Natural killer cell treated with Interleukin-12 subunit alpha and Interleukin-12 subunit beta and Interleukin-15 and Interleukin-18, amount 100 ng/mL, for 72 hours (primary cell): ENCODE measurements at places on chromosomes 5 and 9. TPM values are rescaled to one million over a fixed set of nuclear protein-coding genes. Genes with fewer than 3 reads are reported as not detected.

The SLC34A3 gene
- not detected for total RNA-seq

The SPINK6 gene
- not detected for total RNA-seq

The ADCY2 gene
- total RNA-seq = not detected

The ADGRV1 gene
- not detected for total RNA-seq

The STKLD1 gene
- not detected for total RNA-seq

The LPAR1 gene
- not detected for total RNA-seq

The RLN2 gene
- not detected for total RNA-seq

The SLC22A4 gene
- total RNA-seq = 2.5 TPM

The DBH gene
- total RNA-seq = not detected

The MSMP gene
- not detected for total RNA-seq

The CEL gene
- total RNA-seq = 0.95 TPM

The PCDHGA2 gene
- total RNA-seq = not detected

The C9orf152 gene
- total RNA-seq = not detected

The CDO1 gene
- total RNA-seq = not detected

The CHMP5 gene
- total RNA-seq = 40.8 TPM

The FOXD4 gene
- total RNA-seq = 0.21 TPM

The UNC13B gene
- total RNA-seq = 1.1 TPM

The GRIN3A gene
- total RNA-seq = not detected

The HRH2 gene
- total RNA-seq = 3.2 TPM

The GPR21 gene
- total RNA-seq = 3.0 TPM

The PCDHB4 gene
- total RNA-seq = not detected

The HAVCR2 gene
- total RNA-seq = 378 TPM

The PARP8 gene
- 62.5 TPM for total RNA-seq

The LURAP1L gene
- not detected for total RNA-seq

The CDX1 gene
- not detected for total RNA-seq

The PCDHB13 gene
- total RNA-seq = not detected

The NPR3 gene
- total RNA-seq = 0.10 TPM

The FOXD4L3 gene
- not detected for total RNA-seq

The ARL14EPL gene
- total RNA-seq = not detected

The SMAD5 gene
- total RNA-seq = 37.6 TPM

The LCN9 gene
- total RNA-seq = not detected

The STPG3 gene
- not detected for total RNA-seq

The FBN2 gene
- not detected for total RNA-seq

The DIPK1B gene
- not detected for total RNA-seq

The BTNL8 gene
- total RNA-seq = not detected

The SARDH gene
- total RNA-seq = 0.38 TPM

The PAEP gene
- not detected for total RNA-seq

The IL9 gene
- 0.52 TPM for total RNA-seq

The NSD1 gene
- 166 TPM for total RNA-seq

The MACIR gene
- 8.5 TPM for total RNA-seq
